H7 (cell line): ENCODE measurements at places on chromosomes 4 and X.

- DNase-seq = no peak
These were observed 404.6 kb downstream of the PRDM5 start for GRCh38 chr4:120517966-120518365.

DNA sequence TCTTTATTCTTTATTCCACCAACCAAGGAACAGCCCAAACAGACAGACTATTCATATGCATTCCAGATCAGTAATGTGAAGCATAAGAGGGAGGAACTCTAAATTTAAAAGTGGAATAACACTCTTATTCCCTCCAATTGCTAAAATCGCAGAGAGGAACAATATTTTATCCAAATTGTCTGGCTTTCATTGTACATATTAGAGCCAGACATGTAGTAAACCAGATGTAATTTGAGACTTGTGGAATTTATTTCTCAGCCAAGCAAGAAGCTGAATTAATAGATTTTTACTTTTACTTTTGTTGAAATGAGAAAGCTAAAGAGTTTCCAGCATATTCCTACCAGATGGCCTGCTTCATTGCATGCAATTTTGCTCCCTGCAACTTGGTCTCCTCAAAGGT, 674.6 kb upstream of the SLIT2 start:
- no peak for DNase-seq

GRCh38 chr4:40193016-40193571, 3.7 kb upstream of the RHOH start:
- DNase-seq = no peak

- no peak for DNase-seq
These were observed 2.6 kb downstream of the LHFPL1 start for GRCh38 chrX:112677167-112677566.

GRCh38 chr4:13852411-13852810, 224.9 kb upstream of the BOD1L1 start:
- DNase-seq = no peak

GRCh38 chr4:28675582-28675981, 1814.9 kb downstream of the STIM2 start:
- no peak for DNase-seq

GRCh38 chr4:68388347-68388865, 38.5 kb upstream of the YTHDC1 start:
- no peak for DNase-seq

GRCh38 chrX:10048076-10048475, 80.9 kb downstream of the CLDN34 start:
- DNase-seq = peak; percentile 54

- no peak for DNase-seq
These were observed 101.1 kb upstream of the SHISA3 start for GRCh38 chr4:42296196-42296595.

DNA sequence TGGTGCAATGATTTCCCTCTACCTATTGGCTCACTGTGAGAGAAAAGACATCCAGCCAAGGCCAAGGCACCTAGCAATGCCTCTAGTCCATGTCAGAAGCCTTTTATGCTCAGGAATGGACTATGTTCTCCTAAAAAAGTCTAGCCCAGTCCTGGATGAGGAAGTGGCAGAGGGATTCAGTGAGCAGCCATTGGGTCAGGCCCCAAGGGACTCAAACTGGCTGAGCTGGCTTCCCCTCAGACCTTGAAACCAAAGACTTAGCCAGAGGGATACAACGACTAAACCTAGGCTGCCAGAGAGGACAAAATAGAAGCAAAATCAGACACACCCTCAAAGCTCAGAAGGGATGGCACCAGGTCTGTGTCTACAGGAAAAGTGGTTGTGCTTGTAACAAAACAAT, 49.1 kb downstream of the ARHGEF9 start:
- no peak for DNase-seq

DNA sequence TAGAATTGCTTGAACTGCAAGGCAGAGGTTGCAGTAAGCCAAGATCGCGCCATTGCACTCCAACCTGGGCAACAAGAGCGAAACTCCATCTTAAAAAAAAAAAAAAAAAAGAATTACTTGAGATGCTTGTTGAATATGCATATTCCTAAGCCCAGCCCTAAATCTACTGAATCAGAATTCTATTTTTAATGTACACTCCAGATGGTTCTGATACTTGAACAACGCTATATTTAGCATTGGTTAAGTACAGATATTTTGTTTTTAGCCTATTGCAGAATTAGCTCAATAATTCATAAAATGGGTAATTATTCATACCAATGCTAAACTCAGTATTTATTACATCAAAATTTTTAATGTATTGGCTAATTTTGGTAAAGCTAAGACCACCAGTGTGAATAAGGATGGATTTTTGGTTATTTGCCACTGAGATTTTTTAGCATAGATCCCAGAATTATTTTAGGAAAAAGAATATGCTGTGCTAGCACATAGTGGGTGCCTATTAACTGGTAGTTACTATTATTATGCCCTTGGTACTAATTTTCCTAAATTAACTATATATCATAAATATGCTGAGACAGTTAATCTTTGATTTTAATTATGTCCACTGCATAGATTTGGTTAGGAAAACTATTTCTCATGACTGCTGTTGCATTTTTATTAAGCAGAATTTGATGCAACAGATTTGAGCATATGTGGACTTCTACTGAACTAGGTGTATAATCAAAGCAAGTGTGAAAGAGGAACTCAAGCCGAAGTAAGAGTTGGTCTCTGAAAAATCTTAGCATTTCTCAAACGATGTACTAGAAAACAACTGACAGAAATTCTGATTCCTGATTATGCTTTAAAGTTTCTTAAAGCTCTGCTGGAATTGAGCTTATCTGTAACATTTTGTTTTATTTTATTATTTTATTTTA, 9.2 kb downstream of the AREG start:
- no peak for DNase-seq

- no peak for DNase-seq
These were observed 71.0 kb downstream of the SLC10A6 start for GRCh38 chr4:86778175-86778574.

- DNase-seq = peak; percentile 69
These were observed 1.5 kb downstream of the FHDC1 start for GRCh38 chr4:152937336-152938236.

- DNase-seq = no peak
These were observed 346.8 kb upstream of the TECRL start for GRCh38 chr4:64756016-64756415.

- no peak for DNase-seq
These were observed 48.9 kb upstream of the ZNF518B start for GRCh38 chr4:10506077-10506476.

- DNase-seq = no peak
These were observed 68.2 kb downstream of the DMP1 start for GRCh38 chr4:87718217-87718835.

GRCh38 chr4:102168580-102168979, 176.7 kb downstream of the SLC39A8 start:
- DNase-seq = no peak

- no peak for DNase-seq
These were observed 315.6 kb downstream of the PCDH7 start for GRCh38 chr4:31035761-31036160.

- DNase-seq = no peak
These were observed 103.6 kb upstream of the TEX13D start for GRCh38 chrX:124228849-124229248.

DNA sequence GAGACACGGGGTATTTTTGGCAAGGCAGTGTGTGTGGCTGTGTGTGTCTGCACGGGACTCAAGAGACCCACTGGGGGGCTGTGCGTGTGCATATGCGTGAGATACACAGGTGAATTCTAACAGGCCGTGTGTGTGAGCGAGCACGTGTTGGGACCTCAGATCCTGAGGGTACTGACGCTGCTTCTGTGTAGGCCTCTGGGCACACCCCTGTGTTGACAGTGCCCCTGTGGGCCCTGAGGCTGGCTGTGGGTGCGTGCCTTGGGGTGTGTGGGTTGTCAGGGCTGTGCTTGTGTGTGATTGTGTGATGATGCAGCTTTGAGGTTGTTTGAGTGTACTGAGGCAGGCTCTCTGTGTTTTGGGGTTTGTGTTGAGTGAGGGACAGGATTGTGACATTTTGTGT, 13.9 kb downstream of the FOXP3 start:
- peak; percentile 42 for DNase-seq

DNA sequence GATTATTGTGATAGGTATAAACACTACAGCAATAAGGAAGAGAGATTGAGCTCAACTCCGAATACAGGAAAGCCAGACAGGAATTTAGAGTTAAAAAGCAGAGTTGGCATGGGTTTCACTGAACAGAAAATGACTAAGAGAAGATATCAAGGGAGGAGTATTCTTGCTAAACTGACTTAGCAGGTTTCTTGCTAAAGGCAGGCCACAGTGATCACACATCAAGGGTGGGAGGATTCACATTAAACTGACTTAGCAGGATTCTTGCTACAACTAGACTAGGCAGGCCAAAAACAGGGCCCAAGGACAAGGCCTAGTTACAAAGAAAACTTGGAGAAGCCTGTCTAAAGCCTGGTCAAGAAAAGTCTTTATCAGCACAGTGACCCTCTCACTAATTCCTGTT, 195.1 kb downstream of the MAGEB5 start:
- DNase-seq = no peak

DNA sequence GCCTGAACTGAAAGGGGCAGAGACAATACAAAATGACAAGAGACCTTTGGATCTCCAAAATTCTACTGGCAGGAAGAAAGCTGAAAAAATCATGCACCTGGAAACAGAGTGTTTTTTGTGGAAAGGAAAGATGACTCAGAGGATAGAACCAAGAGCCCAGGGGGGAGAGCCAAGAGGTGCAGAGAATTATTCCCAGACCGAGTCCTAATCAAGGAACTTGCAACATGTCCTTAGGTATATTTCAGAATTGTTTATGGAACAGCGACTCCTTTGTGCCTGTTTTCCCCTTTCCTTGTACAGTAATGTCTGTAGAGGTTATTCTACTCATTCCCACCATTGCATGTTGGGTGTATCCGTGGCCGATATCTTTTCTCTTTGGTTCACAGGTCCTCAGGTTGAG, 71.7 kb downstream of the YIPF6 start:
- no peak for DNase-seq

DNA sequence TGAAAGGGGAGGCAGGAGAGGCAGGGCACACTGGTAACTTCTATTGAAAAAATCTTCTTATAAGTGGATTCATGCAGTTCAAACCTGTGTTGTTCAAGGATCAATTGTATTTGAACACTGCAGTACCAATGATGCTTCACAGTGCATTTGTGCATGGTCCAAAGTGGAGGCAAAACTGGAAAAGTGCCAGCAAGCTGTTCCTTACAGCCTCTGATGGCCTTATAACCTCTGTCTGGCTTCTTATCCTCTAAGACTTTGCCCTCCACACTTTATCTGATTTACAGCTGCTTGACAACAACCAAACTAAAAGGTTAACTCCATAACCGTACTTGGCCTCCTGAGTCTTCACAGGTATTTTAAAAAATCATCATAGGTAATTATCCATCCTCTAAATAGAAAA, 40.4 kb downstream of the MAGEB17 start:
- no peak for DNase-seq

DNA sequence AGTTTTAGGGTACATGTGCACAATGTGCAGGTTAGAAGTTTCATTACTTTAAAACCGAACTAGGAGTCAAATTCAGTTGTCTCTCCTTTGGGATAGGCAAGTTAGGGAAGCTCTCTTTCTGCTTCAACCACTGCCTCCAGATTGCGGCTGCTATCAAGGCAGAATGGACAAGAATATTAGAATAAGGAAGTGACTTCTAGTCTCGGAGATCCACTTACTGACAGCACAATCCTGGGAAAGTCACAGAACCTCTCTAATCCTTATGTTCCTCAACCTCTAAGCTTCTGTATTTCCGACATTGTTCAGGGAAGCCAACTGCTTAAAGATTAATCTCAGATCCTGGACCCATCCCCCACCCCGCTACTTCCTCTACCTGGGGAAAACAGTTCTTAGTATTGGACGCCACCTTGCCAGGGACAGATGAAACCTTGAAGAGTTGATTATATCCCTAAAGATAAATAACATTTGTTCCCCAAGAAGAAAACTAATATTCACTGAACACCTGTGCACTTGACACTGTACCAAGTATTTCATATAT, 2.1 kb downstream of the NUP62CL start:
- no peak for DNase-seq

DNA sequence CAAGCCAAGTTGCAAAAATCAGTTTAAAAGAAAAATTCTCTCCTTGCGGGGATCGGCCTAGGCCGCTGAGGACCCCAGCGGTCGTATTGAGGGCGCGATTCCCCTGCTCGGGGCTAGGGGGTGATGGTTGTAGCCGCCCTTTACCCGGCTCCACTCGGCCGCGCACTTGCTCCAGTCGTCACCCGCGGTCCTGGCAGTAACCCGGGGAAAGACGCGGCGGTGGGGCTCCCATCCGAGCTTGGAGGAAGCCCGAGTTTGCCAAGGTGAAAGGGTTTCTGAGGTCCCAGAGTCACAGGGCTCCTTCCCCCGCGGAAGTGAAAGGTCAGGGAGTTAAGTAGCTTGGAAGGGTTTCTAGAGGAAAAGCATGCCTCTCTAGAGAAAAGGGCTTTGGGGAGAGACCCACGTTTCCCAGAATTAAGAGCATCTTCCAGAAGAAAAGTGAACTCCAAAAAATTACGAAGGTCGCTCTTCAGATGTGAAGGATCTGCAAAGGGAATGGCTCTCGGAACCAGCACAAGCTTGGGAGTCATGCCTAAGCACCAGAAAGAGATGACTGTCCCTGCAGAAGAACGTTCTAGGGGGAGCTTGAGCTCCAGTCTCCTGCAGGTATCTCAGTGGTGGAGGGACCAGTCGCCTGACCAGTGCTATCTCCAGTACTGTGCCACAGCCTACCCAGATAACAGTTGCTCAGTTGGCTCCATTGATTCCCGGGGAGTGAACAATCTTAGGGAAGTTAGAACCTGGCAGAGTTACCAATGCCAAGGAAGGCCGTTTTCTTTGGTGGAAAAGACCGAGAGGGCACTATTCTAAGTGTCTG, 875 bp downstream of the LAP3 start:
- peak; percentile 30 for DNase-seq

- peak; percentile 17 for DNase-seq
These were observed 104.6 kb downstream of the NPFFR2 start for GRCh38 chr4:72136429-72136828.

DNA sequence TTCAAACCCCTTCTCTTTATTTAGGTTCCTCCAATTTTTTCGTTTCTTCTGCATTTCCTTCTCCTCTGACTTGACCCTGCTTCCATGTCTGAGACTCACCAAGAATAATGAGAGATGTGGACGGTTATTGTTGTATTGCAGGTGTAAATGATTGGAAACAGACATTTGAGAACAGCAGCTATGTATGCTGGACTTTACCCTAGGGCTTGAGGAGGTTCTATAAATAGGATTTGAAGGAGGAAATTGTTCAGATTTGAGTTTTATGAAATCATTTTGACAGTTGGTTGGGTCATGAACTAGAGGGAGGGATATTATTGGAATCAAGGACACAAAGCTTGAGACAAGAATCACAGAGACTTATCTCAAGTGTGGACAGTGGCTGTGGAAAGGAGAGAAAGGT, 614.6 kb upstream of the CPEB2 start:
- no peak for DNase-seq

GRCh38 chrX:108396188-108396891, 41.9 kb downstream of the COL4A6 start:
- DNase-seq = peak; percentile 28

DNA sequence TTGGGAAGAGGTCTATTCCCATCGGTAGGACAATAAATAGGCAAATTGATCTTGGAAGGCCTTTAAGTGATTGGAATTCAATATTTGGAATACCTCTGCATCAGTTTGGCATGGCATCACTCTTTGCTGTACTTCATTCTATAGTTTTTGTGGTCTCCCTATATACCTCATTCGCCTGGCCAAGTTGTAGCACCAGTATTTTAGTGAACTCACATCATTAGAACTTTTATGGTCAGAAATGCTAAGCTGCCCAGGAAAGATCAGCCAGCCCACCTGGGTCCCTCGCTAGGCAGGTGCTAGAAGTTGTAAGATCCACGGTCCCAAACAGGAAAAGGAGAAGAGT, 40.3 kb downstream of the ZCCHC13 start:
- no peak for DNase-seq
